Stimulated activated CD4-positive, alpha-beta T cell treated with anti-CD3 and anti-CD28 coated beads, Interleukin-15, amount 100 ng/mL, for 1 hour (primary cell): ENCODE measurements at places on chromosomes 1 and 21.

DNA sequence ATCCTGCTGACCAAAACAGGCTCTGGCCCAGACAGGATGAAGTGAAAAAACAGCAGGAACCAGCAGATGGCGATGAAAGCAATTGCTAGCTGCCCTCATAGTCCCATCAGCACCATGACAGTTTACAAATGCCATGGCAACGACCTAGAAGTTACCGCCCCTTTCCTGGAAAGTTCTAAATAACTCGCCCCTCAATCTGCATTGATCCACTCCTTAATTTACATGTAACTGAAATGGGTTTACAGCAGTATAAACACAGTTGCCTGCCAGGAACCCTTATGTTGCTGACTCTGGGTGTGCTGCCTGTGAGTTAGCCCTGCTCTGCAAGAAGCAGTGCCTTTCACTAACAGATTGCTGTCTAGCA lies 65.5 kb upstream of the CR1L start:
- DNase-seq = no peak

- no peak for DNase-seq
Measured at GRCh38 chr1:66552287-66552686, 18.3 kb downstream of the SGIP1 start.

- DNase-seq = no peak
Measured at GRCh38 chr1:54476530-54477109, 70.4 kb upstream of the SSBP3 start.

DNA sequence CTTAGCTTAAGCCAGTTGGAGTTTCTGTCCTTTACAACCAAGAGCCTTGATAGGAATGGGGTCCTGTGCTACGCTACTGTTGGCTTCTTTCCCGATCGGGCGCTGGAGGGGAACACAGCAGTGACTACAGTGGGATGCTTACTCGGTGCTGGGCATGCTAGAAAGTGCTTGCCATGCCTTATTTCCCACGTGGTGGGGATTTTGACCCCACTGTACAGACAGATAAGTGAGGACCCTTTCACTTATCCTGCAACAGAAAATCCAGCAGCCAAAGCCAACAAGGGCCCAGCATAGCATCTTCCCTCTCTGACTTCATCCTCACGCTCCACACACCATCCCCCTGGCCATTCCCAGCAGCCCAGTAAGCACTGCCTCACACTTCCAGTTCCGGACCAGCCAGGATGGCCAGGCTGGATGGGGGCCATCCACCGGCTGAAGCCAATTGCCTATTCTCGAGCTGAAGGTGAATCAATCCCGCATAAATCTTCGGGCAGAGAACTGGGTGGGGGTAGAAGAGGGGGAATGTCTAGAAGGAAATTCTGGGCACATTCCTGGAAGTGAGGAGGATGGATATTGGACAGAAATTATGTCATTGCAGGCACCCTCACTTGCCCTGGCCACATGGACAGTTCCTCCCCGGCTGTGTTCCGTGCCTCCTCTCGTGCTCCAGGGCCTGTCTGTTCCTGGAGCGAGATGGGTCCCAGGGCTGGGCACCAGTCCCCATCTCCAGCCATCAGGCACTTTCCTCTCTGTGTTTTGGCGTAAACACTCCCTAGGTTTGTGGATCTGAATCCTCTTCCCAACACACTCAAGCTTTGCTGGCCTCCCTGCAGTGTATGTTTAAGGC lies 2.0 kb upstream of the ABCG1 start:
- no peak for DNase-seq

DNA sequence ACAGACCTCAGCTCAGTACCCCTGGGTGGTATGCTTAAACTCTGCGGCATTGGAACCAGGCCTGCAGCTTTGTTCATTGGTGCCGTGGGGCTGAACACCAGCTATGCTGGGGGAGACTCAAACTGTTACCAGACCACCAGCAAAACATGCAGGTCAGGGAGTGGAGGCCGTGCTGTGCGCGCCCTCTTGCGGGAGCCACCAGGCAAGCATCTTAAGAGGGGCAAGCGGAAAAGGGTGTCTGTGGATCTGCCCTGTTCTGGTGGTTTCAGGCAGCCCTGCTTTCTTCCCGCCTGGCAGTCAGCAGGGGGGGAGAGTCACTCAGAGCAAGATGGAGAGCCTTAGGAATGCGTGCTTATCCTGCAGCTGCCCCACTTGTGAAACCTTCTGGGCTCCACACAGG lies 276.9 kb upstream of the ZRANB2 start:
- DNase-seq = no peak

- no peak for DNase-seq
Measured at GRCh38 chr1:43235040-43235439, 34.7 kb upstream of the TMEM125 start.

GRCh38 chr1:247401310-247402119 lies 14.5 kb upstream of the NLRP3 start:
- DNase-seq = no peak

DNA sequence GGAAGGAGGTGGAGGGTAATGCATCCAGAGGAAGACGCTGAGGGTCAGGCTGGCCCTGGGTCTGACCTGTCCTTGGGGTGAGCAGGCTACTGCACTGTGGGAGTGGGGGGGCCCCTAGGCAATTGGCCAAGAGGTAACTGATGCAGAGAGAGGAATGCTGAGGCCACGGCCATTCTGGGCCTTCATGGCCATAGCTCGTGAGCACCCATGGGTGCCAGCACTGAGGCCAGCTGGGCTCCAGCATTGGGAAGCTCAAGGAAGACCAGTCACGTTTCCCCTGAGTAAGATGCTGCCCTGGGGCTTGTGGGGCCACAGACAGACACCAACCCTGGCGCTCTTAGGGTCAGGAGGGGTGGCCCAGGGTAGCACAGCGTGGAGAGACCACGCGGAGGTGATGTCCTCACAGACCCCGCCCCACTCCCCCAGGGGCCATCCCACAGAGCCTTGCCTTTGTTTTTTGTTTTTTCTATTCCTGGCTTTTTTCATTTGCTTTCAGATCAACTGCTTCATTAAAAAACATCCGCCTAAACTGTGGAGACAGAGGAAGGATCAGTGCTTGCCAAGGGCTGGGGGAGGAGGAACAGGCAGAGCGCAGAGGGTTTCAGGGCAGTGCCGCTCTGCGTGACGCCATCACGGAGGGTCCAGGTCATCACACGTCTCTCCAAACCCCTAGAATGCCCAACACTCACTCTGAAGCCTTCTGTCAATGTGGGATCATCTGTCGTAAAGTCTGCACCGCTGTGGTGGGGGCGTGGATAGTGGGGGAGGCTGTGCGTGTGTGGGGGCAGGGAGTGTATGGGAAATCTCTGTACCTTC lies 61.1 kb downstream of the SIK1 start:
- DNase-seq = no peak

- DNase-seq = no peak
Measured at GRCh38 chr1:150173141-150173585, 23.4 kb downstream of the PLEKHO1 start.
